ENCODE measurements at places on chromosomes 12 and 14.

DNA sequence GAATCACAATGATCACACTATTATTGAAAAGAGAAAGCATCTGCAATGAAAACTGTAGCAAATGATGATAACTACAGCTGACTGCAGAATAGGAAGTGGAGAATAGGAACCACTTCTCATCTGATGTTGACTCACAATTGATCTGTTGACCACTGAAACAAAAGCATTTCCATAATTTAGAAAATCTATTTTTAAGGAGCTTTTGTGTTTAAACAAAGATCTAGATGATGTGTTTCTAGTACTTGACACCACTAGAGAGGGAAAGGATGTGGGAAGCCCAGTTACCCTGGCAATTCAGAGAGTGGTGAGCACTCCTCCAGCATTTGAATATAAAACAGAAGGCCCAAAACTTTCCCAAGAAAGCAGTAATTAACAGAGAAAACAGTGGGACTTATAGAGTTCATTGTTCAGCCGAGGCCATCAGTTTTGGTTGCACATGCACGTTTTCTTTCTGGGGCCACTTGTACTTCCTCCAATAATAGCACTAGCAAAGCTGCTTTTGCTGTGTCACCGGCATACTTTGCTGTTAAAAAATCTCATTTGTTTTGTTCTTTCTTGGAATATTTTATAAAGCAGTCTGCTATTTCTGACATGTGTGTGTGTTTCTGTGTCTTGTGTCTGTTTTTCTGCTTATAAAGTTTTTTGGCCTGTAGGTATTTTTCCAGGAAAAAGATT is 76.1 kb upstream of the HECTD1 start:
- no peak for DNase-seq

- DNase-seq: no peak
Observed at GRCh38 chr14:60309867-60310552, 61.0 kb downstream of the PPM1A start.

DNA sequence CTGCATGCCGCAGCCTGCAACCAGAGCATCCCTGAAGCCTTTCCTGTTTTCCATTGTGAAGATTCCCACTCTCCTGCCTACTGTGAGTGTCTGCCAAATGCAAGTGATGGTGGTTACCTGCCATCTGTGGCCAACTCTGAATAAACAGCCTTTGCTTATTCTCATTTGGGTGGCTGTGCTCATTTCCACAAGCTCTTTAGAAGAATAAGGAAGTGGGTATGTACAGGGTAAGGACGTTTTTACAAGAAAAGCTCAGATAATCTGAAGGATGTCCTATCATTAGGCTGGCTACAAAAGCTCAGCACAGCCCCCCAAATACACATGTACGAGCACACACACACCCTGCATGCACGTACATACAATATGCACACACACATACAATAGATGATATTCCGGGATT is 7.3 kb upstream of the RNASE1 start:
- DNase-seq: no peak

GRCh38 chr12:50637870-50638481 is 125.9 kb upstream of the ATF1 start:
- peak; percentile 53 for DNase-seq

GRCh38 chr12:86193931-86194330 is 62.3 kb downstream of the MGAT4C start:
- DNase-seq: peak; percentile 4

GRCh38 chr12:50234347-50234746 is 49.0 kb downstream of the LIMA1 start:
- peak; percentile 66 for DNase-seq

DNA sequence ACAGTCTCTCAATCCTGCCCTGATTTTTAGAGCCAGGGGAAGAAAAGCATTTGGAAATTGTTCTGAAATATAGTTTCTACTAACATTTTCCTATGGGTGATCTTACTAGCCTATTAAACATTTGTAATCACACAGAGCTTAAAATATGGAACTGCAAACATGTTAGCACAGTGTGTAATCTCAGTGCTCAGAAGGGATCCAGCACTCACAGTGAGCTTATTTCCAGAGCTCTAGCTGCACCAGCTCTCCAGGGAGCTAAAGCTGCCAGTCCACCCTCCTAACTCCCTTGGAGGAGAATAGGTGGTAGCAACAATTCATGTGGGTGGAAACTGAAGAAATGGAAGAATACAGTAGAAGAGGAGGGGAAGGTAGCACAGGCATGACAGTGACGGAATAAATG is 64.9 kb upstream of the SYT1 start:
- no peak for DNase-seq

DNA sequence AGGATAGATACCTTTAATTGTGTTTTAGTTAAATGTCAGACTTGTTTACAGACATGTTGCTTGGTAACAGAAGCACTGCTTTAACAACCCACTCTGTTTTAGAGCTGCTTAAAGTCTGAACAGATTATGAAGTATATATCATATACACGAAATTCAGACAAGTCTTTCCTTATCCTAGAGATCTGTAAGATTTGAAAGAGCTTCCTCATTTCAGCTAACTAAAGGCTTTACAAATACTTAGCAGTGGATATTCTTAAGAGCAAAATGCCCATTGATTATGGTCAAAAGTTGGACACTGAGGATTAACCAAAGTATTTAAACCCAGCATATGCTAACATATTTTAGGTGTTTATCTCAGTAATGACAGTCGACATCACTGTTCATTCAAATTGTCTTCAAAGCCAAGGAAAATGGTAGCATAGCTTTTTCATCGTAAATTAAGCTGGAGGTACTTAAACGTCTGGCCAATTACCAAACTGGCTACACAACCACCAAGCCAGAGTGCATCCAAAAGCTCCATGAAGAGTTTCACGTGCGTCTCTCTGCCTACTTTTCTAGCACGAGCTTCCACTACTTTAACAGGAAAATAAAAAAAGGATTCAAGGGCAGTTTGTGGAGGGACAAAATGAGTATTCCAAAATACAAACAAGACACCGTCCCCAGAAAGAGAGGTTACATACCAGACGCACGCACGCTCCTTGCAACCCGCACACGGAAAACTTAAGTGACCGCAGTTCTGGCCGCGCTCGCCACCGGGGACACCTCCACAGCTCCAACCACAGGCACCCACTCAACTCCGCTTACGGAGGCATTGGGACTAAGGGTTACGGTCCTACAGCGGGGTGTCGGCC is 565 bp downstream of the CEP83 start:
- DNase-seq: peak; percentile 27

- no peak for DNase-seq
Observed at GRCh38 chr14:75793806-75794205, 132.8 kb downstream of the TTLL5 start.

- DNase-seq: peak; percentile 22
Observed at GRCh38 chr12:75481013-75481705, 604 bp downstream of the GLIPR1 start.

DNA sequence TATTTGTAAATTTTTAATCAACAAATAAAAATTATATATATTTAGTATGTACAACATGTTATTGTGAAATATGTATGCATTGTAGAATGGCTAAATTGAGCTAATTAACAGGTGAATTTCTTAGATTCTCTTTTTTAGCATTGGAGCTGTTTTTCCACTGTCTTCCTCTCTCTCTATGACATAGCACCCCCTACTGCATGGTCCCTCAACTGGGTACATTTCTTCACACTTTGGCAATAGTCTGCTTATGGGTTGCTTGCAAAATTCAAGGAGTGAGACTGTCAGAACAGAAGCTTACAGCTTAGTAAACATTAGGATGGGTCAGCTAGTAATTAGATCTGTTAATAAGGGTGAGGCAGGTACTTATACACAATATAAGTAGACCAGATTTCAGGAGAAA is 658.5 kb upstream of the MGAT4C start:
- DNase-seq: peak; percentile 32

GRCh38 chr14:101918065-101918989 is 46.0 kb upstream of the DYNC1H1 start:
- DNase-seq: no peak
